ENCODE measurements at places on chromosomes 12 and 14.

GRCh38 chr14:45807178-45807899, 554.3 kb upstream of the MIS18BP1 start:
- DNase-seq = no peak

GRCh38 chr12:109557200-109557599, 16.1 kb downstream of the MMAB start:
- no peak for DNase-seq

GRCh38 chr12:67067453-67068203, 201.5 kb upstream of the CAND1 start:
- no peak for DNase-seq

DNA sequence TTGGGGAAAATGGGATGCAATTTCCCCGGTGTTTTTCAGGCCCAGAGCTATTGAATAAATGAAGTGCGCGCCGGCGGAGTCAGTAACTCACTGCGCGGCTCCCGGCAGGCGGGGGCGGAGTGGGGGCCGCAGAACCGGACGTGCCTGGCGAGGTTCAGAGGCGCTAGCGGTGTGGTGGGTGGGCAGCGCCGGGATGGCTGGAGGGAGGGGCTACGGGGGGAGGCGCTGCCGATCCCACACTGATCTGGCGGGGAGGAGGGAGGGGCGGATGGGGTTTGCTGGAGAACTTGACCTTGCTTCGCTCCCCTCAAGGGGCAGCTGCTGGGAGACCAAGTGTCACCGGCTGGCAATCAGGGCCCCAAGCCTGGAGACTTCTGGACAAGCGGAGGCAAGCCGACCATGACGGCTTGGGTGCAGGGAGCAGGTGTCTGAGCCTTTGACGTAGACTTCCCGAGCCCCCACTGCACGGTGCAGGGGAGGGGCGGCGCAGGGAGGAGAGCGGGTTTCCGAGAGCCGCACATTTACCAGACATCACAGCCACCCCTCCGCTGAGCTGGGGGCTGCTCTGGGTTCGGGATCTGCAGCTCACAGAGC, 174.1 kb upstream of the RTL1 start:
- DNase-seq = no peak

DNA sequence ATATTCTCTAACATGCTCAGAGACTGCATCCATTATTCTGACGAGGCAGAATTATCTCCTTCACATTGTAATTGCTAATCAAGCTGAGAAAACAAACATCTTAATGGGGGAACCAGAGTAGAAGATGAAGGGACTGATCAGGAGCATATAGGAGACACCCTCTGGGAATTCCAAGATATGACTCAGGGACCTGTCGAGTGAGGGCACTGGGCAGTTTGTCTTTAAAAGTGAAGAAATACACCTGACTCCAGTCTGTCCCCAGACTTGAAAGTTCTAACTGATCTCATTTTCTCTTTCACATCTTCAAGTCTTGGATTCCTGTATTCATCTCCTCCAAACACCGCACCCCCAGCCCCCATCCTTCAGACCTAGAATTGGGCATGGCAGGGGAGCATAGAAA, 226.9 kb upstream of the PLXNC1 start:
- no peak for DNase-seq

DNA sequence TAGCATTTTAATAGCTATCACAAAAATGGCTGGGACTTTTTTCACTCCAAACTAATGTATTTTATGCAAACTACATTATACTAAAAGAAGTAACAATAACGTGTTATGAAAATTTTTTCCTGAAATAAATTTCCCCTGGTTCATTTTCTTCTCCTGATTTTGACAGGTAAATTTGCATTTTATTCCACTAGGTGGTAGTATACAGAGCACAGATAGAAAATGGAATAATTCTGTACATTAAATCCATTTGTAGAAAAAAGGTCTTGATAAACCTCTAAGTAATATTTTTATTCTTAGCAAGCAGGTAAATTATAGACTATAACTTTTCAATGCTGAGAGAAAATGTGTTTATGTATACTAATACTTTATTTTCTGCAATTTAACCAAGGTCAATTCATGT, 96.5 kb downstream of the BCAT1 start:
- no peak for DNase-seq

GRCh38 chr14:81772381-81772780, 238.7 kb upstream of the SEL1L start:
- DNase-seq = no peak

DNA sequence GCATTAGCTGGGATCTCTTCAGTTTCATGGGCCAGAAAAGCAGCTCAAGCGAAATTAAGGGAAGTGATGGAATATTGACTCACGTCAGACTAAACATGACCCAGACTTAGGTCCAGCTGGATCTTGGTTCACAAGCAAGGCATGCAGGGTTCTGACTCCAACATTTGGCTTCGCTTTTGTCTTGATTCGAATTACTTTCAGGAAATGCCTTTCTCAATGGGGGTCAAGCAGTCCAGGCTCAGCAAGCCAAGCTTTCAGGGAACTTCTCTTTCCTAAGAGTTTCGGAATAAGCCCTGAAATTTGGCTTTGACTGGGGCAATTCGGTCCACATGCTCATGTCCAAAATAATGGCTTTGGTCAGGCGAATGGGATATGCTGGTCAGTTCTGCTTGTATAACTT, 678.7 kb upstream of the TMEM132C start:
- no peak for DNase-seq

- no peak for DNase-seq
Observed at GRCh38 chr12:63930971-63931370, 86.5 kb downstream of the SRGAP1 start.

DNA sequence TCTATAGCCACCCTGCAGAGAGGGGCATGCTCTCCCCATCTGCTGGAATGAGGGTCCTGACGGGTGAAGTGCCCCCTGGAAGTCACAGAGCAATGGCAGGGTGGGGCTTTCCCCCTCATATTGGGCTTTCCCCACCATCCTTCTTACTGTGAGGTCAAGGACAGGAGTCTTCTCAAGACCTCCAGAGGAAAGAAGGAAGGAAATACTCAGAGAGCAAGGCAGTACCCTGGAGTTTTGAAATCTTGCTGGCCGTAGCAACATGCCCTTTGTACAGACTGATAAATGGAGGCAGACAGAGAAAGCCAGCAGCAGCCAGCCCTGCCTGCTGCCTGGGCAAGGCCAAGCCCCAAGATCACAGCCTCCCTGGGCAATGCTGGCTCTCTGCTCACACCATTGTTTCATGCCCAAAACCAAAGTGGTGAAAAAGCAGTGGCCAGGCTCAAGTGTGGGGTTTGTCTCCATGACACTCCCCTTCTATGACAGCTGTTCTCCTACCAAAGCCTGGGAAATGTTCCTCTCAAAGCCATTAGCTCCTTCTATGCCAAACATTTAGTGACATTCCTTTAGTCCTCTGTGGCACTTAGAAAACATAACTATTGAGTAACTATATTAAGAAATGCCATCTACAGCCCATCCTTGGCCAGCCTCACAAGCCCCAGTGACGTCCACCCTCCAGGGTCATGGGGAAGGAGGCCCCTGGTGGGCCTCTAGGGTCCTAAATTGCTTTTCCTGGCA, 13.2 kb upstream of the ITPK1 start:
- DNase-seq = no peak

- DNase-seq = no peak
Observed at GRCh38 chr12:91007531-91008290, 2.9 kb upstream of the EPYC start.

DNA sequence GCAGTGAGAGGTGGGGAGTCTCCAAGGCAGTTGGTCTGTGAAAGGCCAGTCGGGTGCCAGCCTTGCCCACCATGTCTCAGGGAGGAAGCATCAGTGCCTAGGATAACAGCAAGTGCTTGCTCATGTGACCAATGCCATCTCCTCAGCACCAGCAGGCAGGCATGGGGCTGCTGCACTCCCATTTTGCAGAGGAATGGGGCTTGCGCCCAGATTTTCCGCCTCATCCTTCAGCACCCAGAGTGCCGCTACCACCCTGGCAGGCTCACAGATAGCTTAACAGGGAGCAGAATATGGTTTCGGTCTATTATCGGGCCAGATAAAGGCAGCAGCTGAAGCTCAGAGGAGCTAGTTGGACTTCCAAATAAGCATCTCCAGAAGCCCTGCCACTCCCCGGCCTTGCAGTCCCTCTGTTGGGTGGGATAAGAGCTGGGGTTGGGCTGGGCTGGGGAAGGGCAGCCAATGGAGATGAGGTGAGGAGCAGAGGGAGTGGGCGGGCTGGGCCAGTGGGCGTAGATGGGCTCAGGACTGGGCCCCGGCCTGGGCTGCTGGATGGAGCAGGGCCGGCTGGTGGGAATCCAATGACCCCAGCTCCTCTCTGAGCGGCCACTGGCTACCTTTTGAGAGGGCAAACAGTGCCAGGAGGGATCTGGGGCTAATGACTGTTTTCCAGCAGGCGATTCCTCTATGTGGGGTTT, 8.4 kb upstream of the KRT80 start:
- DNase-seq = no peak

DNA sequence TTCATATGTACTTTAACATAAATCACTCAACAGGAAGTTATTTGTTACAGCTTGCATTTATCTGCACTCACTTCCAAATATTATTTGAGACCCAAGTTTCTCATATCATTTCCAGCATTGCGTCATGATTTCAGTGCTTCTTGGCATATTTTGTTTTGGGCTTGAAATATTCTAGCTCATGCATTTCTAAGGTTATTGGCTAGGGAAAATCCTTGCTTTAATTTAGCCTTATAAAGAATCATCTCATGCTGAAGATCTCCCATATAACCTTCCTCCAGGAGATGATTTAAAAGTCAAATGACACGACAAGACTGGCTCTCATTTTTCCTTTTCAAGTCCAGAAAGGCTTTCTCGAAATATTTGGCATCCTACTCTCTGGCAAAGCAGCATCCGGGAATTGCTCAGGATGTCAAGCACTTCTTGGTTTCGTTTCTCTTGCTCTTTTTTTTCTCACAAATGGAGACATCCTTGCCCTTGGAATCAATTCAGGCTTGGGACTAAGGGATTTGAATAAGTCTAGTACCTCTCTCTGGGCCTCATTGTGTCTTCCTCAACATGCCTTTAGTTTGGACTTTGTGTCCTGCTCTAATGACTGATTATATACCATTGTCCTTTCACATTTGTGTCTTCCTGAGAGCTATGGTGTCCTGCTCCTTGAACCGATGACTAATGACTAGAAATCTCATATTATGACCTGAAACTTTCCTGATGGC, 295.0 kb downstream of the RMST start:
- DNase-seq = no peak

GRCh38 chr12:46982629-46983392, 96.6 kb upstream of the PCED1B start:
- no peak for DNase-seq

DNA sequence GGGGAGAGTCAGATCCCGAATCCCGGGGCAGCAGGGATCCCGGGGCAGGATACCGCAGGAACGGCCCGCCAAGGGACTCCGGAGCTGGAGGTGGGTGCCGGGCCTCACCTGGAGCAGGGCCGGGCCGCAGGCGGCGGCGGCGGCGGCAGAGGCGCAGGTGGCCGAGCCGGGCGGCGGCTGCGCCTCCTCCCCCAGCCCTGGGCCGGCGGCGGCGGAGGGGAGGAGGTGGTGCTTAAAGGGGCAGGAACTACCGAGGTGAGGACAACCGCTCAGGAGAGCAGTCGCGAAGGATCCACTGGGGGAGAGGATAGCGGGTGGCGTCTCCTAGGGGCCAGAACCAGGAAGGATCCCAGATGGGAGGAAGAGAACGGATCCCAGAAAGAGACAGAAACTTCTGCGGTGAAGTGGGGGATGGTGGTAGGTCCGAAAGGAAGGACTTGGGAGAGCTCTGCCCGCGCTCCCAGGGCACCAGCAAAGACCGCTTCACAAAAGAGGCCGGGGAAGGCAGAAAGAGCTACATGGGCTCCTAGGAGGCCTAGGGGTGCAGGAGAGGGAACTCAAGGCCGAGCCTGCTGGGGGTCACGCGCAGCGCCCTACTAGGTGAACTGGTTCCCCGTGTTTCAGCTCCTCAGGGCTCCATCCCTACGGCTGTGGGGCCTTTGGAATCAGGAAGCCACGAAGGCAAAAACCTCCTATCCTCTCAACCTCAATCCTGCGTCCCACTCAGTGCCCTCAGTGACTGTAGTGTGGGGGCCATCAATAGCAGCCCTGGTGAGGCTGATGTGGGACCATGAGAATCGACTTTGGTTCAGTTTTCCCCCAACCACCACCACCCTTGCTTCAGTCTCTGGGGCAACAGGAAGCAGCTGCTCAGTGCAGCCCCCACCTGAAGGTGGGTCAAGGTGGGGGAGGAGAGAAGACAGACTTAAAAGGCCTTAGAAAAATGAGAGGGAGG, 5.0 kb upstream of the BAZ2A start:
- DNase-seq = peak; percentile 59

DNA sequence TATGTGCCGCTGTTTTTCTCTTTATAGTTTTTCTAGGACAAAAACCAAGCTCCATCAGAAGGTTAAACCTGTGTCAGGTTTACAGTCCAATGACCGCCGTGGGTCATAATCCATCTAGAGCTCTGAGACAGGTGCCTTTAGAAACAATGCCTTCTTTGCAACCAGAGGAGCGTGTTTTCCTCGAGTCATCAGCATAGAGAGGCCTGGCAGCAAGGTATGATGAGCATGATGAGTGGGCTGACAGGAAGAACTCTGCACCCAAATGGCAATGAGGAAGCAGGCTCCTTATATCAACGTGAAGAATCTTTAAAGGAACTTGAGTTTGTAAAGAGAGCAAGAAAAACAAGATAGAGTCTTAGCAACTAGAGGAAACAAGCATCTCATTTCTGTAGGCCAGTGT, 60.5 kb upstream of the NUDT4 start:
- no peak for DNase-seq

DNA sequence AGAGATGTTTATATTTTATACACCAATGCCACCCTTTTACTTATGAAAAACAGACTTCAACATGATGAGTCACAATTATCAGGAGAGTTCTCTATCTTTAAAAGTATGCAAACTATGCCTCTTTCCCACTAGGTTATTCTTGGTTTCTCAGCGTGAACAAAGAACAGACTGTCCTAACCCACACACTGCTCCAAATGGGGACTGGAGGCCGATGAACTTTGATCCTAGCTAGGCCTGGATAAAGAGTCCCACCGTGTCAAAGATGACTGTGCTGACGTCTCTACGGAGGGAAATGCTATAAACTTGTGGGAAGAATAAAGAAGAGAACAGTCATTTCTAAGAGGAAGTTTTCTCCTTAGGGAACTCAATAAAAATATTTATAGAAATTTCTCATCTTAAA, 160.1 kb downstream of the EPS8 start:
- no peak for DNase-seq

- DNase-seq = no peak
Observed at GRCh38 chr14:36021591-36022320, 154.8 kb downstream of the PTCSC3 start.

DNA sequence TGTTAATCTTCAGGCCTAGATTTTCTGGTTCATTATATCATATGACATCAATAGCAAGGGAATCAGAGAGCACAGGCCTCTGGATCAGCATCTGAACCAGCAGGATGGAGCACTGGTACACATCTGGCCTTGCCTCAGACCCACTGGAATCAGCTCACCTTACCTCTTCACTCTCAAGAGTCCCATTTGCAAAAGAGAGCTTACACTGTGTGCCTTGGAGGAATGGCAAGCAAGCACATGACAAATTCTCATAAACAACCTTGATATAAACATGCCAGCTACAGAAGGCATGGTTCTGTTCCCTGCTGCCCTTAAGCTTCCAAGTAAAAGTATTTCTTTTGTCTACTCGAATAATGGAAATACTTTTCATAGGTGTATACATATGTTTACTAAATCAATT, 128.6 kb upstream of the CPM start:
- no peak for DNase-seq

- DNase-seq = peak; percentile 65
Observed at GRCh38 chr12:123237646-123238329, 4.6 kb downstream of the MTRFR start.

GRCh38 chr12:26369588-26369987, 174.2 kb downstream of the SSPN start:
- DNase-seq = no peak
